ENCODE measurements at places on chromosomes 2 and 18.

GRCh38 chr2:135555311-135555710, 24.0 kb downstream of the R3HDM1 start:
- no peak for DNase-seq

GRCh38 chr2:181657379-181657778, 474 bp upstream of the CERKL start:
- no peak for DNase-seq

DNA sequence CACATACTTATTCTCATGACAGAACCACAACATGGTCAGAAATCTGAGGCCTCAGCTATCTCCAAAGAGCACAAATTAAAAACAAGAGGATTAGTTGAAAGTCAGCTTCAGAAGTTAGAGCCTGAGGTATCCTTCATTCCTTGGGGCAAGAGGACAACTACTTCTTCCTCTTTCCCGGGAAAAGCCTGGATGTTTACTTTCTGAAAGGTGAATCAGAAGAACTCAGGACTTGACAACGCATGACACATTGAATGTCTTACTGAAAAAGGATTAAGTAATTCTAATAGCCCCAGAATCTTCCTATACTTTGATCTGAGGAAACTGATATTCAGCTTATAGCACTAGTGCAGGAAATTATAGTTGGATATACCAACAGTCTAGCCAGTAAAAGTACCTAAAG, 573.2 kb downstream of the METTL4 start:
- DNase-seq: no peak

DNA sequence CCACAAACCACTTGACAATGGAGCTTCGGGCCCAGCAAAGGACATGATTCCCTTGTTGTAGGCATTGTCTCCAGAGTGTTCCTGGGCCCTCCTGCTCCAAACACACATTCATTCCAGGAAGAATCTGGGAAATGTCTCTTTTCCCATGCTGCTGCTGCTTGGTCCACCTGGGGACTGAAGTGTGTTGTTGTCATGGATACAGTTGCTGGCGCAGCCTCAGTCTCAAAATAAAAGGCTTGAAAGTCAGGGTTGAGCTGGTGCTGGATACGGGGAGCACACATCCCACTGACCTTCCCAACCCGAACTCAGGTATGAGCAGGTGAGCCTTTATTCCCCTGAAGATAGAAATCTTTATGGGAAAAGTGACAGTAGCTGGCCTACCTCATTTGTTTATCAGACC, 30.6 kb upstream of the SPP2 start:
- DNase-seq: no peak

DNA sequence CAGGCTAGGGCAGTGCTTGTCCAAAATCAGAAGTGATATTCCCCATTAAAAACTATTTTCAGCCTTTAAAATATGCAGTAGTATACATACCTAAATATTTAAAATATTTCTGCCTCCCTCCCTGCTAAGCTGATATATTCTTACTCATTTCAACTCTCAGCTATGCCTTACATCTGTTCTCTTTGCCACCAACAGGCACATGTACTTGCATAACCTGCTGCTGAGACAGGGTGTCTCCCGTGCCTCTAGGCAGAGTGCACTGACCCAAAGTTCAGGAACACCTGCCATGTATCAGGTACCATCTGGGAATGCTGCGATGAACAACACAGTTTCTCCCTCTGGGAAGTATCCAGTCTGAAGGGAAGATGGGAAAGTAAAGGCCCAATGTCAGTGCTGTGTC, 91.7 kb downstream of the STK39 start:
- no peak for DNase-seq

- DNase-seq: no peak
Measured at GRCh38 chr2:102137138-102137537, 5.4 kb upstream of the IL1R1 start.

DNA sequence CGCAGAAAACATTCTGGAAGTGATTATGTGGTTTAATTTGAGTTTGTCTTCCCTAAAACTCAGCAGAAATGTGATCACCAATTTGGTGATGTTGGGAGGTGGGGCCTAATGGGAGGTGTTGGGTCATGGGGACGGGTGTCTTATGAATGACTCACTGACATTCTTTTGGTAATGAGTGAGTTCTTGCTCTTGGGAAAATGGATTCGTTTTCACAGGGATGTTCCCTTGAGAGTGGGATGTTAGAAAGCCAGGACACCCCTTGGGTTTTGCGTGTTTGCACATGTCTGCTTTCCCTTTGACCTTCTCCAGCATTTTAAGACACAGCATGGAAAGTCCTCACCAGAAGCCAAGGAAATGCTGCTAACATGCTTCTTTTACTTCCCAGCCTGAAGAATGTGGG, 321.5 kb upstream of the NT5C1B start:
- no peak for DNase-seq

GRCh38 chr18:58285449-58286130, 241.6 kb downstream of the NEDD4L start:
- no peak for DNase-seq

GRCh38 chr2:239946864-239947728, 78.0 kb downstream of the NDUFA10 start:
- DNase-seq: no peak

DNA sequence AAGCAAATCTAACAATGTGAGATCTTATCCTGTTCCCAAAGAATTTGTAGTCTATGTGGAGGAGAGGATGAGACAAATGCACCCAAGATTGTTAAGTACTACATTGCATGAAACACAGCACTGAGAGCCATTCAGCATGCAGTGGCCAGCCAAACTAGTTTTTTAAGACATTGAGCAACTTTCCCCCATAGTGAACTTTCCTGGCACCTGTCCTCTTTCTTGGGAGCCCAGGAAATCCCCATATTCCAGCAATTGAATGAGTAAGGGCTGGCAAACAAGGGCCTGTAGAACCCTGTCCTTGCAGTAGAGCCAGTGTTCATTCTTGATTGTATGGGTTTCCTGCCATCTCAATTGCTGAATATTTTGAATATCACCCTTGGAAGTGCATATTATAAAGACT, 58.8 kb upstream of the FIGN start:
- DNase-seq: no peak

DNA sequence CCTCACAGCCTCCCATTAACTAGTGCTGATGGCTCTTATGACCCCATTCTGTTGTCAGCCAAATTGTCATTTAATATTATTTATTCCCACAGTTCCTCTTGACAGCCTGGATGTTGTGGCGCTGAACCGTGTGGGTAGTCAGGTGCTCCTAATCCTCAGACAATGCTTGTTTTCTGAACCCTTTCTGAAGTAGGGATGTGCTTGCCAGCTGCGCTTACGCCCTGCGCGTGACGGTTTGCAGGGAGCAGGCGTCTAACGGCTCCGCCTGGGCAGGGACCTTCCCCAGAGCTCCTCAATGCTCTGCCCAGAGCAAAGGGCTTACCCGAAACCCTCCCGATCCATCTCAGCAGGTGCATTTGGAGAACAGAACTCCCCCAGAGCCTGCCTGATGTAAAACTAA, 358.2 kb upstream of the MYT1L start:
- DNase-seq: no peak

GRCh38 chr2:237141571-237142051, 55.9 kb downstream of the COPS8 start:
- no peak for DNase-seq

DNA sequence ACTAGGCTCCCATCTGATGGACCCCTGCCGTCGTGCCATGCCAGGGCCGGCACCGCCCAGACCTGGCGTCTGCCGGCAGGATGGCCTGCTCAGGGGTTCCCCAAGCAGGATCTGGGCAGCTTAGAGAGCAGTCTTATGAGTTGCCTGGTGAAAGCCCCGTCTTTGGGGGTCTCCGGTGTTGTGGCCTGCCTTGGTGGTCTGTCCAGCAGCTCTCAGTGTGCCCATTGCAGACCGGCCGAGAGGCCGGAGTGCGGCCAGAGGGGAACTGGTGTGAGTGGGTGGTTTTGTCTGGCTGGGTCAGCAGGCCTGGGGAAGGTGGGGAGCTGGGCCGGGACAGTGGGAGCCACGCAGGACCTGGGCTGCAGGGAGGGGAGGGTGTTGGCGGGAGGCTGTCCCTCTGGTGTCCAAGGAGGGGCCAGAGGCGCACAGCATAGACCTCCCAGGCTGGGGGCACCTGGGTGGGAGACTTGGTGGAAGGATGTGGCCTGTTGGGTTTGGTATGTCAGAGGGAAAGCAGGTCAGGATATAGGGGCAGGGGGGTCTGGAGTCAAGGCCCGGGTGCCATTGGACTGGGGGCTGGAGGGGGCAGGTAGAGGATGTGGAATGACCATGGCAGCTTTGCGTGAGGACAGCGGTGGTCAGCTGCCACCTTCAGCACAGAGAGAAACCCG, 16.5 kb downstream of the GPC1 start:
- DNase-seq: no peak

GRCh38 chr2:159089543-159089942, 121.1 kb downstream of the TANC1 start:
- DNase-seq: no peak

DNA sequence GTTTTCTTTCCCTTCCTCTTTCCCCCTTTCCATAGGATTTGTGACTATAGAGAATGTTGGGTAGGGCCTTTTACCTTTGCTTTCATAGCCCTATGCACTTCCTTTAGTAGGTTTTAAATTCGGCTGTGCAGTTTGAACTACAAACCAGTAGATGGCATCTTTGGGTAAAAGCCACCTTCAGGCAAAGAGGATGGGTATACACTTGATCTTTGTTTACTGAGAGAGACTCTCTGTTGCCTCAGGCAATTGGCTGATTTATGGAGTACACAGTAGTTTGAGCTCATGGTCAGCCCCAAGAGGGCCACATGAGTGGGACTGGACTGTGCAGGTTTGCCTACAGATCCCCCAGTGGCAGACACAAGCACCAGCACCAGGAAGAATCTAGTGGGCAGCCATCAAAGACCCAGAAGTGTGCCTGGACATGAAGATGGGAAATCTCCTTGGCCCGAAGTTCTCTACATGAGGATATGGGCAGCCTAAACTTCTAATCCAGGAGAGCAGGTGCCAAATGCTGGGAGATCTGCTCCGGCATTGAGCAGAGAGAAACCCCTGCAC, 1304.3 kb upstream of the DDX18 start:
- peak; percentile 77 for DNase-seq

DNA sequence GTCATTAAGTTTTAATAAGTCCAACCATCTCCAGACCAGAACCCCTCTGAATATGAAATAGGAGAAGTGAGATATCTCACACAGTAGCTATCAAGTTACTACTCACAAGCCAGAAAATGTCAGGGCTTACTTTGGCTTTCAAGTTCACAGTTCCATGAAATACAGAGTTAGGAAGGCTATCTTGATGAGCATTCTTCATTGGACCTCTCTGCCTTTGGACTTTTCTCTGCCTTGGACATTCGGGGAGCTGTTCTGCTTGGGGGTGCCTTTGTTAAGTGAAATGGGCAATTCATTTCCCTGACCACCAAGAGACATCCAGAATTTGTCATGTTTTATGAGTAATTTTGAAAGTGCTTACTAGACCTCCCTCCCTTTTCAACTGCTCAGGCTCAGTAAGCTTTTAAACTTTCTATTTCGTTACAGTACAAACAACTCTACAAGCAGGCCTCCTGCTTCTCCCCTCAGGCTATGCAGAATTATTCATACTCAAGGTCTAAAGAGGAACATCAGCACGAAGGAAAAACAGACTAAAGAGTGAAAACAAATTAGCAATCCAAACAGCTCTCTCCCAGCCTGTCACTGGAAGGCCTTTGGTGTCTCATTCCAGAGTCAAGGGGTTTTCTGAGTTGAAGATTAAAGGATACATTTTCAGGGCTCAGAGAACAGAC, 95.3 kb downstream of the MREG start:
- no peak for DNase-seq

DNA sequence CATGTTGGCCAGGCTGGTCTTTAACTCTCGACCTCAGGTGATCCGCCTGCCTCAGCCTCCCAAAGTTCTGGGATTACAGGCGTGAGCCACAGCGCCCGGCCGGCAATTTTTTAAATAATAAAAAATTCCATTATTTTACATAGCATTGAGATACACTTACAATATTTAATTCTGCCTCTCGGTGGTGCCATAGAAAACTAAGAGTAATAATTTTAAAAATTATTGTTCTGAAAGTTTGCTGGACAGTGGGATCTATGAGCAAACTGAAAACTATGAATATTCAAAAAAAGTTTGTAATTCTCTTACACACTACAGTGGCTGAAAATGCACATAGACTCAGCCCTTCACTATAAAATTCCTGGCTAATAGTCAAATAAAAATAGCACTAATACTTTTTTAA, 90.9 kb upstream of the STON1 start:
- DNase-seq: no peak

DNA sequence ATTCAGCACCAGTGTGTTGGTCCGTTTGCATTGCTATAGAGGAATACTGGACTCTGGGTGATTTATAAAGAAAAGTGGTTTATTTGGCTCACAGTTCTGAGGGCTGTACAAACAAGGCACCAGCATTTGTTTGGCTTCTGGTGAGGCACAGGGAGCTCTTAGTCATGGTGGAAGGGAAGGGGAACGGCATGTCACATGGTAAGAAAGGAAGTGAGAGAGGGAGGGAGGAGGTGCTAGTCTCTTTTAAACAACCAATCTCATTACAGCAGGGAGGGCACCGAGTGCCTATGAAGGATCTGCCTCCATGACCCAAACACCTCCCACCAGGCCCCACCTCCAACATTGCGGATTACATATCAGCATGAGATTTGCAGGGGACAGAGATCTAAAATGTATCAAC, 143.9 kb upstream of the DLX2 start:
- DNase-seq: no peak

DNA sequence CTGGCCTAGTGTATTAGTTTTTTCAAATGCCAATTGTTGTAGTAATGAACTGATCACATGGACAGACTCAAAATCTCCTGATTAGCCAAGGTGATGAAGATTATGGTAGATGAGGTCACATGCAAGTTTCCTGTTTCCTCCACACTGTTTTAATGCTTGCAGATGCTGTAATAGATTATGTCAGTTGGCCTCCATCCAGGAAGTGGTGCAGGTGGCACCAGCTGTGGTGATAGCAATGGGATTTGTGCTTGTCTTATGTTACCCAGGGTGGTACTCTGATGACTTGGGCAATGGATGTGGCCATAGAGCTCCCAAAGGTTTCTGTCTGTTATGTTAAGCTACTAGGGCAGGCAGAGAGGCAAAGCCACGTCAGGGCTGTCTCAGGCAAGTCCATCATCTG, 332.9 kb upstream of the DDX18 start:
- DNase-seq: no peak

DNA sequence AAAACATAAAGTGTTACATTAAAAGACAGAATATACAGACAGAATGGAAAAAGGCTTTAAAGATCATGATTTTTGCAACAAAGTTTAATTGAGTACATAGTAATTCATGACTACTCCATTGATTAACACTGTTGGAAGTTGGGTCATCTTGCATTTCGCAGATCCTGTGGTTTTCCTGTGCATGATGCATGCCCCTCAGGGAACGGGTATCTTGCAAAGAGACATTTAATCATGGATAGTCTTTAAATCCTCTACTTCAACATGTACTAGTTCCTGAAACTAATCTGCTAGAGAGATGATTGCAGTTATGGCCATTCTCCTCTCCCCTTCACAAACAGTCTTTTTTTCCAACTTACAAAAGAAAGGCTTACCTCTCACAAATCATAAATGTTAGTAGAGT, 155.6 kb upstream of the DSEL start:
- DNase-seq: no peak

GRCh38 chr2:227411320-227411989, 23.7 kb upstream of the SCYGR1 start:
- no peak for DNase-seq
